NCI-H2107 (cell line): ENCODE measurements at places on chromosomes 13 and 19.

- no peak for DNase-seq
These were observed 9.4 kb downstream of the FCER2 start for GRCh38 chr19:7692417-7693088.

DNA sequence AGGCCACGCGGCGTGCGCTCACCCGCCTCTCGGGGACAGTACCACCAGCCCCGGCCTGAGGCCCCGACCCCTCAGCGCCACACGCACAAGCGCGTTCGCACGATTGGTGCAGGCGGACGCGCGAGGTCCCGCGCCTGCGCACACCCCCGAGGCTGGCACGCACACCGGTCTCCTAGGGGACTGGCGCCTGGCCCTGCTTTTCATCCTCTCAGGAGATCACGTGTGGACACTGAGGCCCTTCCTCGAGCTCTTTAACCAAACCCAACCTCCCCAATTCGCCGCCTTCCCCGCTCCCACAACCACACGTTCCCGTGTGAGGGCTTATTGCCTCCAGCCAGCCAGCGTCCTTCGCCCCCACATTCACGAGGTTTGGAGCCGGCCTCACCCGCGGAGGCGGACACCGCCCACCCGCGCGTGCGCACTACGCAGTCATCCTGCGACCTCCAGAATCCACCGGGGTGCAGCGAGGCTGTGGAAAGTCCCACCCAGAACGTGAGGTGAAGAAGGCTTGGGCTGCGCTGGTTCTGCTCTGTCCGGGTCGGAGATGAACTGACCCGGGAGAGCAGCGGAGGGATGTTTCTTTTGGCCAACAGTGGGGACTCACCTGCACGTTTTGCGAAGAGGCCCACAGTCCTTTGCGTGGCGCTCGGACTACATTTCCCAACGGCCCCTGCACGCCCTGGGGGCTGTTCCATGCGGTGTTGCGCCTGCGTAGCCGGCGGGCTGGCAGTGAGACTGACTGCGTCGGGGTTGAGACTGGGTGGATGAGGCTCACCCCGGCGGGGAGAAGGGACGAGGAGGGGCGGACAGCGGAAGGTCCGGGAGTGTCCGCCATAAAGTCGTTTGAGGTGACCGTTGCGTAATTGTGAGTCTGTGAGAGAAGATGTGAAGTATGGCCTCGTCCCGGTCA is 539 bp upstream of the ZNF667 start:
- DNase-seq = no peak

GRCh38 chr13:43797159-43797558 is 10.4 kb upstream of the ENOX1 start:
- DNase-seq = no peak

- peak; percentile 36 for DNase-seq
These were observed 5.2 kb upstream of the STK24 start for GRCh38 chr13:98581971-98582702.

DNA sequence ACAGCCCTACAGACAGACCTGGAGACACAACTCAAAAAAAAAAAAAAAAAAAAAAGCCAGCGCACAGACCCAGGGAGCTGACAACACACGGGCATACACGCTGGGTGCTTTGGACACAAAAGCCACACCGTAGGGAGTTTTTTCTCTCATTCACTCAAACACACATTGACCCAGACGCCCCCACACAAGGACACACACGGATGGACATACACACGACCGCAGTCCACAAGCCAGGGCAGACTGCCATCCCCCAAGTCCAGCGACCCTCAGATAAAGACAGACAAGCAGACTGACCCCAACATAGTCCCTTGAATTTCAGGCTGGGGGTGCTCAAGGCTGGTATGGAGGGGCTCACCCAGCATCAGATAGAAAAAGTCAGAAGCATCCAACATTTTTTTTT is 12.0 kb upstream of the TUBB4A start:
- DNase-seq = no peak

DNA sequence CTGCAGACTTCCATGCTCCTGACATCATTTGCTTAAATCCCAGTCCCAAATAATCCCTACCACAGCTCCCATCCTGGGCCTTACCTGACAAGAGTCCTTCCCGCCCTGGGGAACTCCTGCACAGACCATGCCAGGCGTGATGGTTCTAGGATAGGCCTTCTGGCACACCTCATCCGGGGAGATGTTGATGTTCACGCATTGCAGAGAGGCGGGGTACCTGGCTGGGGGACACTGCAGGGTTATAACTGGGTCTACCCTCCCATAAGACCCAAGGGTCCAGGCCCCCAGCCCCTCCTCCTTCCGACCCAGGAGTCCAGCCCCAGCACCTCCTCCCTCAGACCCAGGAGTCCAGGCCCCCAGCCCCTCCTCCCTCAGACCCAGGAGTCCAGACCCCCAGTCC is 4.0 kb downstream of the KLK14 start:
- no peak for DNase-seq

- DNase-seq = no peak
These were observed 3.0 kb downstream of the SIGLEC9 start for GRCh38 chr19:51127755-51128154.

DNA sequence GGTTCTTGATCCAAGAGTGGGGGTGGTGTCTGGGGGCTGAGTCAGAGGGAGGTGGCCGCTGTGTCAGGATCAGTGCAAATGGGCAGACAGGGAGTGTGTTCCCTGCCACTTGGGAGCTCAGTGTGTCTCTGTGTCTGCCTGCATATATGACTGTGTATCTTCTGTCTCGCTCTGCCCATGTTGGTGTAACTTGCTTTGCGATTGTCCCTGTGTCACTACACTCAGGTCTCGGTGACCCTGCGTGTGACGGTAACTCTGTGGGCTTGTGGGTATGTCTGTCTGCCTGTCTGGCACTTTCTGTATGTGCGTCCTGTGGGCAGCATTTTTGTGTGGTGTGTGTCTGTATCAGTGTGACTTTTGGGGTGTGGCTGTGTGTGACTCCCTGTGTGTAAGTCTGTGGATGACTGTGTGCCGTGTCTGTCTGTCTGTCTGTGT is 8.2 kb upstream of the ERFL start:
- DNase-seq = no peak

DNA sequence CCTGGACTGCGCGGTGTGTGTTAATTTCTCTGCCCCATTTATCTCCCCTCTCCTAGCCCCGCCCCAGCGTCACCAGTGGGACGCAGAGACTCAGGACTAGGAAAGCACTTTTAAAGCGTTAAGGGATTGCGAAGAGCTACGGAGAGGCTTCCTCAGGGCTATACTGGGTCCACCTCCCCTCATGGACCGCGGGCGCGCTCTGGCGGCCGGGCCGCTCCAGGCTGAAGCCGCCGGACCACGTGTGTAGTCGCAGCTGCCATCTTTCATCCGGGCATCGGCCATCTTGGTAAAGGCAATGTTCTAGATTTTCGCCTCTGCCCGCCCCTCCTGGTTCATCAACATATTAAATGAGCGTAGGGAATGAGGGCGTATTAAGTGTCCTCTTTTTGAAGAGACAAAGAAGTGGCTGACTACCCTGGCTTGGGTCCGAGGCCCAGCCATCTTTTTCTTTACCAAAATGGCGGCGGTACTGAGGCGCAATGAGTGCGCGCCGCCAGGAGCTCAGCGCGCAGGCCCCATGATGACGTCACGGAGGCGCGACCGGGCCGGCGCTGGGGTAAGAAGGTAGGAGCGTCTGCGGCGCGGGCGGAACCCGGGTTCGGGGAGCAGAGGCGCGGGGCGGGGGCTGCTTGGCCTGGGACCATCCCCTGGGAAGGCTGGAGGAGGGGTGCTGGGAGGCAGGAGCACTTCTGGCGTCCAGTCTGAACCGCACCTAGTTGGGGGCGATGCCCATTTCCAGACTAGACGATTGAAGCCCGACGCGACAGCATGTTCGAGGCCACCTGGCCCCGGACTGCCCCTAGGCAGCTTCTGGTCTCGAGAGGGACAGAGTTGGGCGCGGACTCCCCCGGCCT is at the start of gene CCDC124:
Gene CCDC124, plus strand, starts transcription at position 531 of the 854 bp plus-strand sequence. CDS start 3,406 bp downstream, outside the sequence.
- DNase-seq = peak; percentile 81
